Activated CD4-positive, alpha-beta T cell treated with anti-CD3 and anti-CD28 coated beads, Interleukin-2, amount 50 U/mL, for 1 hour (primary cell): ENCODE measurements at places on chromosomes 3 and 15.

DNA sequence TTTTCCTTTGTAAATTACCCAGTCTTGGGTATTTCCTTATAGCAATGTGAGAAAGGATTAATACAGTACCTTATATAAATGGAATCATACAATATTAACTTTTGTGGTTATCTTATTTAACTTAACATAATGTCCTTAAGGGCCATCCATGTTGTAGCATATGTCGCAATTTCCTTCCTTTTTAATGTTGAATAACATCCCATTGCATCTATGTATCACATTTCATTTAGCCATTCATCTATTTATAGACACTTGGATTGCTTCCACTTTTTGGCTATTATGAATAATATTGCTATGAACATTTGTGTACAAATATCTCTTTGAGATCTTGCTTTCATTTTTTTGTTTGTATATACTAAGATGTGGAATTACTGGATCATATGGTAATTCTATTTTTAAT lies 342.2 kb downstream of the PDCD6IP start:
- no peak for DNase-seq

DNA sequence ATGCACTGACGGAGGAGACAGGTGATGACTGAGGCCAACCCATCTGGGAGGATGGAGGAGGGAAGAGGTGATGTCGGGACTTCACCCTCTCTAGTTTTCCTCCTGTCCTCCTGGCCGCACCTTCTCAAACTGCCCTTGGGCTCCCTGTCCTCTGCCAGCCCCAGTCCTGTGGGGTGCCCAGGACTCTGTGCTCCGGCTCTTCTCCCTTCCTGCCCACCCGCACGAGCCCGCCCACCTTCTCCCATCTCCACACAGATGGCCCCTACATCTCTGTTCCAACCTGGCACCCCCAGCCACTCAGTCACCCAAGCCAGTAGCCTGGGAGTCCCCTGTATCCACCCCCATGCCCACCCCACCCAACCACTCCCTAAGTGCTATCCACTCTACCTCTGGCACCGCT lies 206.7 kb upstream of the LINGO1 start:
- DNase-seq = no peak

GRCh38 chr15:74790080-74790916 lies 8.4 kb downstream of the CSK start:
- no peak for DNase-seq

- no peak for DNase-seq
Observed at GRCh38 chr15:61621146-61621545, 392.0 kb upstream of the RORA start.

GRCh38 chr3:71208211-71209095 lies 375.1 kb downstream of the FOXP1 start:
- no peak for DNase-seq

DNA sequence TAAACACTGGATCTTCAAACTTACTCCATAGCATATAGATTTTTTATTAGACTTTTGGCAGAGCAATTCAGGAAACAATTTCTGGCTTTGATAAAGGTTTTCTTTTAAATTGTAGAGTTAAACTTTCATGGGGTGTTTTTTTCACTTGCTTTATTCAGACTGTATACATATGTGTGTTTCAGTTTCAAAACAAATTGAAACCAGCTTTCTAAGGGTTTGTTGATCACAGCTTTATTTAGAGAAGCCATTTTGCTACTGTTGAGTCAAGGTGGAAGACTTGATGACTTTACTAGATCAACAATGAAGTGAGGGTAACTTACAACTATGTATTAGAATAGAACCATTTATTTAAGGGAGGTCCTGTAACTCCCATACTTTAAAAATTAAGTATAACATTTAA lies 6.2 kb downstream of the UBE2E1 start:
- DNase-seq = no peak

GRCh38 chr3:184381261-184382224 lies 1.7 kb downstream of the CHRD start:
- no peak for DNase-seq

GRCh38 chr3:46615050-46615775 lies 2.9 kb downstream of the FAM240A start:
- no peak for DNase-seq

- DNase-seq = no peak
Observed at GRCh38 chr3:28253040-28253715, 11.8 kb downstream of the CMC1 start.

DNA sequence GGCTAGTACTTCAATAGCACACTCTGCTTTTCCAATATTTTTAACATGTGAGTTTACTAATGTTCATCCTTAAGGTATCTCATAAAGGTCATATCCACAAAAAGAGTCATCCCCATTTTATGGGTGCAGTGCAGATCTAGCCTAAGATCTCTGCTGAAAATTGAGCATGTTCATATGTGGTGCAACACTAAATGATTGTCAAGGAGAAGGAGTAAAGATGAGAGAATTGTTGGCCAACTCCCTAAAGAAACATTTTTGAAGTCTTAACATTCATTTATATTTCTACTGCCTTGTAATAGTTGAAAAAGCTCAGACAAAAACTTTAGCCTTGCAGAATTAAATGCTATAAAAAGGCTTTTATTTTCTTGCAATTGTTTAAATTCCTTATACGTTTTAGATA lies 1159.6 kb downstream of the TBL1XR1 start:
- no peak for DNase-seq
